Stimulated activated CD4-positive, alpha-beta T cell treated with anti-CD3 and anti-CD28 coated beads, Interleukin-1b, Interleukin-23, amount 100 ng/mL, for 24 hours (primary cell): ENCODE measurements at places on chromosomes 11 and 22.

GRCh38 chr11:62208785-62209144, 292 bp downstream of the SCGB2A1 start:
- no peak for DNase-seq

DNA sequence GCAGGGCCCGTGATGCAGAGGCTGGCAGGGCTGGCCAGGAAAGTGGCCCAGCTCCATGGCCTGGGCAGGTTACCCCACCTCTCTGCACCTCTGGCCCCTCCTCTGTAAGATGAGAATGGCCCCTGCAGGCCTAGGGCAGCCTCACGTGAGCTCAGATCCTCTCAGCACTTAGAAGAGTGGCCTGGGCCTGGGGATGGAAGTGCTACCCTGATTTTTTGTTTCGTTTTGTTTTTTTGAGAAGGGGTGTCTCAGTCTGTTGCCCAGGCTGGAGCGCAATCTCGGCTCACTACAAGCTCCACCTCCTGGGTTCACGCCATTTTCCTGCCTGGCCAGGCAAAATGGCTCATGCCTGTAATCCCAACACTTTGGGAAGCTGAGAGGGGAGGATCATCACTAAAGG, 982 bp downstream of the APOBEC3H start:
- no peak for DNase-seq

GRCh38 chr11:107842412-107843100, 16.0 kb downstream of the SLC35F2 start:
- no peak for DNase-seq

DNA sequence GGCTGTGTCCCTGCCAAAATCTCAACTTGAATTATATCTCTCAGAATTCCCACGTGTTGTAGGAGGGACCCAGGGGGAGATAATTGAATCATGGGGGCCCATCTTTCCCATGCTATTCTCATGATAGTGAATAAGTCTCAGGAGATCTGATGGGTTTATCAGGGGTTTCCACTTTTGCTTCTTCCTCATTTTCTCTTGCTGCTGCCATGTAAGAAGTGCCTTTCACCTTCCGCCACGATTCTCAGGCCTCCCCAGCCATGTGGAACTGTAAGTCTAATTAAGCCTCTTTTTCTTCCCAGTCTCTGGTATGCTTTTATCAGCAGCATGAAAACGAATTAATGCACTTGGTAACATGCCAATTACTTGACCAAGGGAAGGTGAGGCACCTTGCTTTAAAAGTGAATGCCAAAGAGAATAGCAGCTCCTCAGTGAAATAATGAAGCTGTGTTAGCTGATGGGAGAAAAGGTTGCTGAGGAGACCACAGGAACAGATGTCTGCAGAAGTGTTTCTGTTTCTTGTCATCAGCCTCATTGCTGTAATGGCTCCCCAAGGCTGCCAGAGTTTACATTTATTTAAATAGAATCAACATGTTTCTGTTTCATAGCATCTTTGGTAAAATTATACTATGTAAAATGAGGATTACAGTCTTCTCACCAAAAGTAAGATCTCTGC, 89.0 kb upstream of the CD44 start:
- DNase-seq, result no peak

DNA sequence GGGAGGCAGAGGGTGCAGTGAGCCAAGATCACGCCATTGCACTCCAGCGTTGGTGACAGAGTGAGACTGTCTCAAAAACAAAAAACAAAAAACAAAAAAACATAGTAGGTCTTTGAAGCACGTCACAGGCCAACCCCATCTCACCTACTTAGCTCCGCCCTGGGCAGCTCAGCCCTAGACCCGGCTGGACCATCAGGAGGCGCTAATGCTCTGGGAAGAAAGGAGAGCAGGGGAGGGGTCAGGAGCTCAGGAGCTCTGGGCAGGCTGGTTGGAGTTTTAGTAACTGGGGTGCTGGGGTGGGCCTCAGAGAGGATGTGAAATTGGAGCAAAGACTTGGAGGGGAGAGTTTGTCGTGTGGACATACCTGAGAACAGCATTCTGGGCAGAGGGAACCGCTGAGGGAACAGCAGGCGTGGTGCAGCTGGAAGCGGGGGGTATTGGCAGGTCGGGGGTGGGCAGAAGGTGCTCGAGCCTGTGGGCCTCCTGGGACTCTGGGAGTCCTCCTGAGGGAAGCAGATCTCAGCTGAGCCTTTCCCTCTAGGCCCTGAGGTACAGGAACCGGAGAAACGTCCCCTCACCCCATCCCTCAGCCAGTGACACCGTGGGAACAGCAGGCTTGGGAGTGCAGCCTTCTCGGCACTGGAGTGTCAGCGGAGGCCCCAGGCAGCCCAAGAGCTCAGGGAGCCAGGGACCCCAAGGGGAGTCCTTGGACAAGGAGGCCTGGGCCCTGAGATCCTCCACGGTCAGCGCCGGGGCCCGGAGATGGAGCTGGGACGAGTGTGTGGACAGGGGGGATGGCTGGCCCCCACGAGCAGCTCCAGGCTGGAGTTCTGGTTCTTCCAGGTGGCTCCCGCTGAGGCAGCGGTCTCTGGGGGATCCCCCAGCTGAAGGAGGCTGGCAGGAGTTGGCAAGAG, 2.2 kb upstream of the RPS6KA4 start:
- DNase-seq, result no peak

DNA sequence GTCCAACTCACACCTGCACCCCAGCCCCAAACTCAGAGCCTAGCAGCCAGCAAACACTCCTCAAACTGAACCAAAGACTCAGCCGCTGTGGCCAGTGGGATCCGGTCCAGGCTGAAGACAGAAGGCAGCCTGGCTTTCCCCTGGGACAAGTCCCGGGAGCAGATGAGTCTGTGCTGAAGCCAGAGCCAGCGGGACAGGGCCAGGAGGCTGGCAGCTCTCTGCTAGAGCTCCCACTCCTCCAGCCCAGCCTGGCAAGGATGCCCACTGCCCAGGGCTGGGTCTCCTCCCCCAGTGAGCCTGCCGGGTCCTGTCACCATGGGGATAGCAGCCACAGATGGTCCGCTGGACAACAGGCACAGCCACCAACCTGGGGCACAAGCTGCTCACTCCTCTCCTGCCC, 42.9 kb upstream of the PRR5 start:
- DNase-seq, result no peak

DNA sequence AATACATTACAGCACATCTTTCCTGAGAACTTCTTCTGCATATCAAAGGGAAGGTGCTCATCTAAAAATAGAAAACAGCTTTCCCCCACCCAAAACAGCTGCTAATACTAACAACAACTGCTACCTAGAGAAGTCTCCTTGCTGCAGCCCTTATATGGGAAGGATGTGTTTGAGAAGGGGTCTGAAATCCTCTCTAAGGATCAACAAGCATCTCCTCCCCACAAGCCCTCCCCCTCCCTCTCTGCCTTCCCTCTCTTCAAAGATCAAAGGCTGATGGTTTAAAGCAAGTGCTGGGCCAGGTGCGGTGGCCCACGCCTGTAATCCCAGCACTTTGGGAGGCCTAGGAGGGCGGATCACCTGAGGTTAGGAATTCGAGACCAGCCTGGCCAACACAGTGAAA, 33.5 kb downstream of the SCUBE2 start:
- DNase-seq, result no peak

DNA sequence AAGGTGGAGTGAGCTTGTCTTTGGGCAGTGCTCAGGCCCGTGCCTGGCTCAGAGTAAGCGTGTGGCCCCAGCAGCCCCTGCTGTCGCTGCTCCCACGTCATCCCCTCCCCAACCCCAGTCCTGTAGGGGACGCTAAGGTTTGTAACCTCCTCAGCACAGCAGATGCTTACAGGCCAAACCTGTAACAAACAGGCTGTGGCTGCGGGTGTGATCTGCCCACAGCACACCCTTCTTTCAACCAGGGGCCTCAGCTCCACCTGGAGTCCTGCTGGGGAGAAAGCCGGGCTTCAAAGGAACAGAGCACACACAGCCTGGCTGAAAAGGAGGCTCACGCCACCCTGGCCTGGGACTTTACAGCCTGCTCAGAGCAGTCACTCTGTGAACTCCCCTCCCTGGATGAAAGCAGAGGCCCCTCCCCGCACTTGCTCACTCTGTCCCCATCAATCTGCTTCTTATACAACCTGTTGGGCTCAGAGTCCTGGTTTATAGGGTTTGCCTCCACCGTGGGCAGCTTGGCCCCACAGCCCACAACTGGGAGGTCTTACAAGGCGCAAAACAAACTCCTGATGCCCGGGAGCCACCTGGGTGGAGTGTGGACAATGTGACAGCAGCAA, 54.3 kb downstream of the SCUBE1 start:
- DNase-seq, result no peak

DNA sequence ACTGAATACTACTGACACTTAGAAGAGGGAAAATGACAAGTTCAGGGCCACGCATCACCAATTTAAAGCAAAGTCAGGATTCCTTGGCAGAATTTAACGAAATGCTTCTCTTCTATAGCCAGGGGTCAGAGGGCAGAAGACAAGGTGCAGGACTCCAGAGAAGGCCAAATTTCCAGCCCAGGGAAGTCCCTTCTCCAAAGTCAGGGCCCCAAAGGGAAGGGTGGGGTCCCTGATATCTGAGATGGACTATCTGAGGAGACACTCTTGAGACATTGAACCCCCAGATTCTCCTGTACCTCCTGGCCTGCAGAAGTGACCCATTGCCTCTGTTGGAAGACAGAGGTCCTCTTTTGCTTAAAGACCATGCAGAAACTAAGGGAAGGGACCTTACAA, 91.2 kb downstream of the RPS6KA4 start:
- no peak for DNase-seq

DNA sequence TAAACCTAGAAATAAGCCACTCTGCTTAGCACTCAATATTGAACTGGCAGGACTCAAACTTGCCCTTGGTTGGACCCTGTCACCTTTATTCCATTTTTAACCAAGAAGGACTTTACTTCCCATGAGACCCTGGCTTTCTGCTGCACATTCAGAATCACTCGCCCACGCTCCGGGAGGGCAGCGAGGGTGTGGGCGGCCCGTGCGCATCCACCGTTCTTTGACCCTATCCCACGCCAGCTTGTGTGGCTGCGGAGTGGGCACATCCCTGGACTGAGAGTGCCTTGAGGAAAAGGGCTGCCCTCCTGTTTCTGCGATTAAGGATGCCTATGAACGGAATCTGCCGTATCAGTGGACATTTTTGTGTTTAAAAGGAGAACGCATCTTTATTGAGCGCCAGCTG, 39.6 kb downstream of the TRIM44 start:
- no peak for DNase-seq

DNA sequence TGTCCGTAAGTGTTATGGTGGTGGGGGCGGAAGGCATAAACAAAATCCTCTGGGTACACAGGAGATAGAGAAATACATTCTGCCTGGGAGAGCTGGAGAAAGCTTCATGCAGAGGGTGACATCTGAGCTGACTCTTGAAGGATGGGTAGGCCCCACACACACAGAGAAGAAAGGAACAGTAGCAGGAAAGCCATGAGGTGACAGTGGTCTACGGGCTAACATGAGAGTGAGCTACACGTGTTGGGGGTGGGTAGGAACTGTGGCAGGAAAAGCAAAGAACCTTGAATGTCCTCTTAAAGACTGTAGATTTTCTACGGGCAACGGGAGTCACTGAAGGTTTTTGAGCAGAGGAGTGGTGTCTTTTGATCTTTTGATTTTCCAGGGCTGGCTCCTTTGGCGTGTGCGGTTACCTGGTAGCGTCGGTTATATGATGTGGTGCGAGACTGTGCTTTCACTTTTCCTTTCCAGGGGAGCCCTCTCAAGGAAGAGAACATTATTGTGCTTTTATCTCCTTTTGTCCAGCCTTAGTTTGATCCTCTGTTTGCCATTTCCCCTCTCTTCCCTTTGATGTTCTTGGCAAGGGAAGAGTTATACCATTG, 39.7 kb downstream of the ADAMTS8 start:
- no peak for DNase-seq

GRCh38 chr11:61058583-61059259, 43.6 kb upstream of the CD5 start:
- no peak for DNase-seq

DNA sequence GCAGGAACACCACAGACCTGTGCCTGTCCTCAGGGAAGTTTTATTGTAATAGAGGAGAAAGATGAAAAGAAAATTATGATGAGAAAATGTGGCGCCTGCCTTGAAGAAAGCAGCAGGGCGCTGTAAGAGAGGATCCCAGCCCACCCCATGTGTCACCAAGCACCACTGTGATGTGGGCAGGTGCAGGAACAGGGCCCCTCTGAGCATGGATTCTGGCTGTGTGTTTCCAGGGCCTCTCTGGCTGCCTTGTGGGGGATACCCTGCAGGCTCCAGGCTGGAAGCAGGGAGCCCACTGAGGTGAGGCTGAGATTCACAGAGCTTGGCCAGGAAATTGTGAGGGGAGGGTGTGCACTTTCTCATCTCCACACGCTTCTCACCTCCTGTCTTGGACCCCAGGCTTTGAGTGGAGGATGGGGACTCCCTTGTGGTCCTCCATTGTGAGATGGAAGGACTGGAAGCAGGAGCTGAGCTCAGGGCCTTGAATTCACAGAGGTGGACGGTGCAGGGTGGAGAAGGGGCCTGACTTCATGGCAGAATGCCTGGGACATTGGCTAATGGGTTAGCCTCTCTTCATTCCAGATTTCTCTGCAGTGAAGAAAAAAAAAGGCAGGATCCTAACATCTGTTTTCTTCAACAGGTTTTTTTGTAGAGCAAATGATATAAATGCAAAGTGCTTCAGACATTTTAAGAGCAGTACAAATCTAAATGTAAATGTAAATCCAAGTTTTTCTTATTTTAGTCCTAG, 246.6 kb upstream of the B3GAT1 start:
- no peak for DNase-seq

DNA sequence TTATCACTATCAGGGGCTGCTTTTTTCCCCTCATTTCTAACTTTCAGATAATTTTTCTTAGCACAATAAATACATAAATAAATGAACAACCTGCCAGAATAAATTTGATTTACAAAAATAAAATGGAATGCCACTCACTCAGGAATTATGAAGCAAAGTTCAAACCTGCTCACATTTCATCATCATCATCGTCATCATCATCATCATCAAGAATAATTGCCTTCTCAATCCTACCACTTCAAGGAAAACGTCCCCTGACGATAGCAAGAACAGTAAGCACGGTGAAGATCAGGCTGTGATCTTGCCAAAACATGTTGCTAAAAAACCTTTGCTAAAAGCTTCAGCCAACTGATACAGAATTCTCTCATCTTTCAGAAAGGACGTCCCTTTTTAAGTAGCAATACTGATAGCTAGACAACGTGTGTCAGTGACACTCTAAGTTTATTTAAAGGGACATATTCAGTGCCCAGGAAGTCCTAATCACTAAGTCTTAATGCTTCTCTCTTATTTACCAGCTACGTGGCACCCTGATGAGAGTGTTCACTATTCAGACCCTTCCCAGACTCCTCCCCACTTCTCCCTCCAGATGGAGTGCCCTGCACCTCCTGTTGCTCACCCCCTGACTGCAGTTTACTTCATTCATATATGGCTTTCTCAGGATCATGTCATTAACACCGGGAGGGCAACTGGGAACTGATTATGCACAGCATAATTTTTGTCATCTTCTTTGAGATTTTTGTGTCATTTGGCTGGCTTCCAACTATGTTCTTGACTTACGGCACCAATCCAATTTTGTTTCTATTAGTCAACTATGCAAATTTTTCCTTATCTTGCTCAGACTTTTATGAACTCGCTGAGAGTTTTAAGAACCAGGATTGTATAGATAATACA, 200.1 kb upstream of the GUCY1A2 start:
- no peak for DNase-seq
